Activated CD8-positive, alpha-beta memory T cell treated with anti-CD3 and anti-CD28 coated beads, Interleukin-2, amount 10 ng/mL, durations not matched to agents 7 days and 5 days (primary cell): ENCODE measurements at places on chromosomes 7 and 10. TPM values are rescaled to one million over a fixed set of nuclear protein-coding genes. Genes with fewer than 3 reads are reported as not detected.

Gene SPDYE2B
- total RNA-seq, result not detected

Gene CDC14C
- total RNA-seq, result not detected

Gene COL17A1
- not detected for total RNA-seq

Gene CNPY1
- not detected for total RNA-seq

Gene KLF14
- total RNA-seq, result not detected

Gene ACHE
- total RNA-seq, result 0.23 TPM

Gene MSMB
- total RNA-seq, result not detected

Gene LGI1
- total RNA-seq, result not detected

Gene GNAT3
- not detected for total RNA-seq
